Transverse colon (tissue), 4 donors: ENCODE measurements at places on chromosomes 11 and 22.

DNA sequence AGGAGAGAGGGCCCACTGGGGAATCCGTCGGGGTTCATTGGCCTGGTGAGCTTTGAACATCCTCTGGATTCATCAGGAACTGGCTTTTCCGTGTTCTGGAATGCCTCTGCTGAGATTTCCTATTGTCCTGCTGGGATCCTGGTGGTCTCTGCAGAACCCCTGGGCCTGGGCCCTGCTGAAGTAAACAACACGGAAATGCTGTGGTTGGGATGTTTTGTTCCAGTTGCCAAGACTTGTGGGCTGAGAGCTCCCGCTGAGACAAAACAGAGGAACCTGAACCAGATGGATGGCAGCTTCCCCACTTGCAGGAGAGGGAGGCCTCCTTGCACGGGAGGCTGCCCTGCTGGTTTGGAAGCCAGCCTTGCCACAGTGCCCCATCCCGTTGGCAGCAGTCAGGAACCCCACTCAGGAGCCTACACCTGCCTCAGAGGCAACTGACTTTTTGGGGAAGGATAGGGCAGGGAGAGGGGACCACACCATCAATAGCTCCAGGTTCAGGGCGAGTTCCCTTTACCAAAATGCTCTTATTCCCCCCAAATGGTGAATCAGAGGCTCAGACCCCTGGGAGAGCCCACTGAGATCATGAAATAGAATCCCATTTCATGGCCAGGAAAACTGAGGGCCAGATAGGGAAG is 60.7 kb downstream of the LRRC32 start:
- no peak for DNase-seq

DNA sequence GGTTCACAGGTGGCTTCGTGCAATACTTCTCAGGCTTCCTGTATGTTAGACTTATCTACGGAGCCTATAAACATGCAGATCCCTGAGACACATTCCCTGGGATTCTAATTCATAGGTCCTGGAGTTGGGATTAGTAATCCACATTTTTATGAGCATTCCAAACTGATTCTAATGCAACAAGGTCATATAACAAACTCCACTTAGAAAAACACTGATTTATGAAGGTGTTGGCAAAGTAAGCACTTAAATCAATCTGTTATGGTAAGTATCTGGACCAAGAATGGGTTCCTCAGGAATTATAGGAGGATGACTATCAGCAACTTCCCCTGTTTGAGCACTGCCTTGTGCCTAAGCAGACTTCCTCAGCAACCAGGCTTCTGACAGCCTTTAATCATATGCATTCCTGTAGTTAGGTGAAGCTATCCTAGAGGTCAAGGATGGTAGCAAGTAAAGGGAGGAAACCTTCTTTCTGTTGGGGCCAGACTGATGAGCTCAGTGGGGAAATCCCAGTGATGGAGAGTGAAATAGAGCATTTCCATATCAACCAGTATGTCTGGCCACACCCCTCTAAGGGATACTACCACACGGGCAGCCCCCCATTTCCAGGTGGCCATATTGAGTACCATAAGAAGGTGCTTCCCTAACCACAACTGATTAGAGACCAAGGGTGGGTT is 89.6 kb downstream of the RASSF10 start:
- DNase-seq: no peak

- peak; percentile 47 for DNase-seq
These were observed 3.6 kb upstream of the OR8B3 start for GRCh38 chr11:124402326-124402922.

DNA sequence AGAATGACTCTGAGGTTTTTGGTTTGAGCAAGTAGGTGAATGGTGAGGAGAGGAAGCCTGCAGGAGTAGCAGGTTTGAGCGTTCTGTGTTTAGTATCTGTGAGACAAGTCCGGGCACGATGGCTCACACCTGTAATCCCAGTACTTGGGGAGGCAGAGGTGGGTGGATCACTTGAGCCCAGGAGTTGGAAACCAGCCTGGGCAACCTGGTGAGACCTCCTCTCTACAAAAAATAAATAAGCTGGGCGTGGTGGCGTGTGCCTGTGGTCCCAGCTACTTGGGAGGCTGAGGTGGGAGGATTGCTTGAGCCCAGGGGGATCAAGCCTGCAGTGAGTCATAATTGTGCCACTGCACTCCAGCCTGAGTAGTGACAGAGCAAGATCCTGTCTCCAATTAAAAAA is 9.7 kb upstream of the CENATAC start:
- DNase-seq: no peak

GRCh38 chr11:14245444-14245843 is 113.5 kb downstream of the RRAS2 start:
- DNase-seq: no peak

- peak; percentile 91 for DNase-seq
These were observed 6.4 kb downstream of the SNU13 start for GRCh38 chr22:41682033-41682807.

DNA sequence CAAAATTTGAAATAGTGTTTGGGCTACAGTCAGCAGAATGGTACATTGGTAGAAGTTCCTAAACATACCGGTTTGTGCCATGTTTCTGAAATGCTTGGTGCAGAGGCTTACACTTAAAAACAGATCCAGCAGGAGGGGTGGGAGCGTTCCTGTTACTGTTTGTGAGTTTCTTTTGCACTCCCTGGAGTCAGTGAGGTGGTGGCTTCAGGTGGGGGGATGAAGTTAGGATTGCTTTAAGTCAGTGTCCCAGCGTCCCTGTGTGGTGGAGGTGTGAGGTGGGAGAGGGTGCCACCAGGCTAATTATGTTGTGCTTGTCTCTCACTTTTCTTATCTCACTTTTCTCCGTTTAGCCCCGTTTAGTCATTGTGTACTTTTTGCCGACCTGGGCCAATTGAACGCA is 9.7 kb downstream of the TNRC6B start:
- no peak for DNase-seq

DNA sequence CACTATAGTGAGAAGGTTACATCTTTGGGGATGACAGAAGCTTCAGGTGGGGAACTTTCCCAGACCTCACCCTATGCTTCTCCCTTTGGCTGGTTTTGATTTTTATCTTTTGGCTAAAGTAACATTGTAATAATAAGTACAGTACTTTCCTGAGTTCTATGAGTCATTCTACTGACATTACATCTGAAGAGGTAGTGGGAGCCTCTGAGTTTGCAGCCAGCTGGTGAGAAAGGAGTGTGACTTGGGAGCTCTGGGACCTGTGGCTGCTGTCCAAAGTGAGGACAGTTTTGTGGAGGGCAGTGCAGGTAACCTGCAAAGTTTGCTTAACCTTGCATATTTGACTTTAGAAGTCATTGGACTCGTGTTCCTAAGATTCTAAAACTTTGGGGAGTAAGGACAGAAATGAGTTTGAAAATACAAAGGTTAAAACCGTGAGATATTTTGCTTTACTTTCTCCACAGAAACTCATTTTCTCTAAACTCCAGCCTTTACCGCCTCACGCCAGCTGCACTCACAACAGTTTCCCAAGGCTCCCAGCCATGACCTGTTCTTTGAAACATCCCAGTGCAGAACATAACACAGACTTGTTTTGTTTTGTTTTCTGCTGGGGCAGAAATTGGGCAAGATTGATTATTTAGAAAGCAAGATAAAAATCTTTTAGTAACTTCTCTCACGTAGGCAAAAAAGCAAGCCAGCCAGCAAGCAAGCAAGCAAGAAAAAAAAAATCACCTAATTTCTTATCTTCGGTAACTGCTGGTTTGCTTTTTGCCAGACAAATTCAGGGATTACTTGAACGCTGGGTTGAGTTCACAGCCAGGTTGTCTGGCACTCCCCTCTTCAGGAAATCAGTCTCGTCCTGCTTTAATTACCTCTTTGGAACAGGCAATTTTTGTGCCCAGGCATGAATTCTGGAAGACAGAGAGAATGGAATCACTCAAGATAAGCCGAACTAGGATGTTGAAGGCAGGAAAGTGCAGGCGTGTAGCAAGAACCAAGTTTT is 478.3 kb upstream of the ISX start:
- no peak for DNase-seq

- no peak for DNase-seq
These were observed 105.5 kb downstream of the MICAL3 start for GRCh38 chr22:17918840-17919239.

DNA sequence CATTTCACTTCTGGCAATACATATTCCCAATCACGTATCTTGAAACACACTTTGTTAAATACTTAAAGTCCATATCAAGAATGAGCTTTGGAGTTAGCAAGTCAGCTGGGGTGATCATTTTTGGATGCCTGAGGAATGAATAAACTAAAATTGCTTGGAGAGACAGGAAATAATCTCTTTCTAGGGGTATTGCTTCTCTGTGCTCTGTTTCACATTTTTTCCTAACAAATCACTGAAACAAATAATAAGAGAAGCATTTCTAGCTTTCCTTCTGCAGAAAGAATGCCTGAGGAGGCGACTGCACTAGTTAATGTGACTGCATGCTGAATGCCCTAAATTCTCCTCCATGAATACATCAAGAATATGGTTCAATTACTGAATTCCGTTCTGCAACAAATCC is 541.4 kb upstream of the CCDC90B start:
- no peak for DNase-seq

GRCh38 chr22:44023404-44024287 is 456 bp upstream of the PARVB start:
- DNase-seq: peak; percentile 50

DNA sequence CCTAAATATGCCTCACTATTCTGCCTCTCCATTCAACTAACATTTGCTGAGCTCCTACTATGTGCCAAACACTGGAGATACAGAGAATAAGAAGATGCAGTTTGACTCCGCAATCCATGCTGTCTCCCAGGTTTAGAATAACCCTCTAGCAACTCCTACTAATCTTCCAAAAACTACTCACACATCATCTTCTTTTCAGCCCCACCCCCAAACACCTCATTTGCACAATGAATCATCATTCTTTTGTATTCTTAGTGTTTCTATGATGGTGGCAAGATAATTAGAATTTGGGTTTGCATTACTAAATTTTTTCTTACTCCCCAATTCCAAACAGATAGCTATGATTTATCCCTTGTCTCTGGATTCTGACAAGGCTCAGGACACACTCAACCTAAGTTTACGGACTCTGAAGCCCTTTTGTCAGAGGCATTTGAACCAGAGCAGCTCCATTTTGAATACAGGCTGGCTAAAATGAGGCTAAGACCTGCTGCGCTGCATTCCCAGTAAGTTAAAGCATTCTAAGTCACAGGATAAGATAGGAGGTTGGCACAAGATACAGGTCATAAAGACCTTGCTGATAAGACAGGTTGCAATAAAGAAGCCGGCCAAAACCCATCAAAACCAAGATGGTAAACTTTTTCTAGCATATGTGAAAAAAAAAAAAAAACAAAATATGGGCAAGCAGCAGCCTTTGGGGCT is 1038.9 kb downstream of the DLG2 start:
- DNase-seq: no peak

- no peak for DNase-seq
These were observed 28.4 kb downstream of the SUSD2 start for GRCh38 chr22:24209687-24210086.

- peak; percentile 65 for DNase-seq
These were observed 39.5 kb downstream of the IGF2 start for GRCh38 chr11:2099516-2100349.

DNA sequence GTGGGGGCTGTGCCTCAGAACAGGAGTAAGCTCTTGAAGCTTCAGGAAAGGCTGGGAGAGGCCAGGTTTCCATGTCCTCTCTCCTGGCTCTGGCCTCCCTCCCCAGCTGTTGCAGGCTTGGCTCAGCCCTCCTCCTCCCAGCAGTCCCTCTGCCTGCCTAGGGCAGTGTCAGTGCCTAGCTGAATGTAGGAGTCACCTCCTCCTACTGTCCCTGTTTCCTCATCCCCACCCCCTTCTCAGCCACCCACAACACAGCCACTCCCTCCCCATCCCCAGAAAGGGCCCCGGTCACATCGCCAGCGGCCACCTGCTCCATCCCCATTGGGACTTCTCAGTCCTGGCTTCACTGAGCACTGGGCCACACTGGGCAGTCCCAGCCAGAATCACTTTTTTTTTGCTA is 2.9 kb upstream of the FBLN1 start:
- DNase-seq: peak; percentile 30

DNA sequence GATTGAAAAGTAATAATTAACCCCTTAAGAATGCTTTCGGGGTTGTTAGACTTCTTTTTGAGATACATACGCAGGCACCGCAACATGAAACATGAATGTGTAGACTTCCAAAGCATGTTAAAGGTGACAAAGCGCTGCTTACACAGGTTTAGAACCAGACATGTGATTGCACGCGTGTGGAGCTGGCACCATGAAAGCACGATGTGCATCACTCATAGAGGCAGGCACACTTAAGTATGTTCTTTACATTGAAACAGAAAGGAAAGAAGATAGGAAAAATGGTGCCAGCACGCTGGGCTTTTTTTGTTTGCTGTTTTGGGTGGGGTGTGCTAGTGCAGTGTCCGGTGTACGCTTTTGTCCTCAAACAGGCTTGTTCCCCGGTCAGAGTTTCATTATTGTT is 83.6 kb upstream of the PPARA start:
- peak; percentile 29 for DNase-seq

- no peak for DNase-seq
These were observed 369.3 kb downstream of the DLG2 start for GRCh38 chr11:85257837-85258236.

GRCh38 chr22:28810821-28811491 is 10.6 kb upstream of the XBP1 start:
- no peak for DNase-seq

- no peak for DNase-seq
These were observed 113.1 kb upstream of the BLID start for GRCh38 chr11:122229078-122229477.

DNA sequence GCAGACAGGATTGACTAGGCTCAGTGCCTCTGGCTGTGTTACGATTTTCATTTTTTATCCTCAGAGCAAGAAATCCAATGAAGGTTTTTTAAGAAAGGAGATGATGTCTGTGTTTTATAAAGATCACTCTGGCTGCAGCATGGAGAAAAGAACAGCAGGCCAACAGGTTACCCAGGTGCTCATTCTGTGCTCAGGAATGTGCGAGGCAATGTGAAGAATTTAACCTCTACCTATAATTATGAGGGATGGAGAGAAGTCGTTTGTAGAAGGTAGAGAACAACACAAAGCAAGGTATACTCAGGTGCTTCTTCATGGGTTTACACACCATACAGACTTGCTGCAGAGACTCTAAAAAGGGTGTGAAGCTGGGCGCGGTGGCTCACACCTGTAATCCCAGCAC is 10.0 kb upstream of the RTCB start:
- no peak for DNase-seq

DNA sequence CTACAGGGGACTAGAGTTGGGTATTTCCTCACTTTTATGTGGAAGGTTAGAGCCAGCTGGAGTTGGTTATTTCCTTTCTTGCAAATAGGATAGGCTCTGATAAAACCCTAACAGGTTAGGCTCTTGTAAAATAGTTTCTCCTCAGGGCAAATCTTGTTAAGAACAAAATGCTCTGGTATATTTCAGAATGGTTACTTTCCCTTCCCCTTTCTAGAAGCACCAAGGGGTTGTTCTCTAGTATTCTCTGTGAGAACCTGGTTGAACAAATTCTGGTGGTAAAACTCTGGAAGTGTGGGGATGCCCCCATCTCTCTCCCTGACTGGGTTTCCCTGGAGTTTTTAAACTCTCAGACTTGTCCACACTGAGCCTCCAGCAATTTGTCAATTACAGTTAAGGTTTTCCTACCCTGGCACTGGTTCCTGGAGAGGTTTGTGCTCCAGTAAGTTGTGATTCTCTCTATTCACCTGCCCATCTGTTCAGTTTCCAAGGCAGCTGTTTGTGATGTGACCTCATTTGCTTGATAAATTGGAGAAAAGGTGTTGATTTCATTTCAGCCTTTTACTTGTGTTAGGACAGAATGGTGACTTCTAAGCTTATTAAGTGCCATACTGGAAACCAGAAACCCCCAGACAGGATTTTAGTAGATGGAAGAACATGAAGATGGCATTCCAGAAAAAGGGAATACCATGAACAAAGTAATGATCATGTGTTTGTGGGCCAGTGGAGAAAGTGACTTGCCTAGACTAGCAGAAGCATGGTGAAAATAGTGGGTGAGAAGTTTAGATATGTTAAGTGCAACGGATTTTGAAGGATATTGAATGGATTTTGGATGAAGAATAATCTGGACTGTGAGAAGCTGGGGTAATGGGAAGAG is 64.6 kb downstream of the EXT2 start:
- DNase-seq: no peak
